ENCODE measurements at places on chromosomes 3 and 15.

- no peak for DNase-seq
Observed at GRCh38 chr3:180932819-180933218, 20.3 kb downstream of the FXR1 start.

DNA sequence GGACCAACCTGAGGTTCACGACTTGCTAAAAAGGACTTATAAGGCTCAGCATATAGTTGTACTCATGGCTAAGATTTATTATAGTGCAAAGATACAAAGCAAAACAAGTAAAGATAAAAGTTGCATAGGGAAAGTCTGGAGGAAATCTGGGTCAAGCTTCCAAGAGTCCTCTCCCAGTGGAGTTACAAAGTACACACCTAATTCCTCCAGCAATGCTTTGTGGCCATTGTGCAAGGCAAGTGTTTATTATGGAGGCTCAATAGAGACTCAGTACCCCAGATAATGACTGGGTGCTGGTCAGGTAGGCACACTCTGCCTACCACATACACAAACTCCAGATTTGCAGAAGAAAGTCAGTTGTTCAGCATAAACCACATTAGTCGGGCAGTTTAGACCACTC is 22.9 kb downstream of the LNP1 start:
- no peak for DNase-seq

GRCh38 chr3:197593046-197593380 is 37.2 kb upstream of the BDH1 start:
- no peak for DNase-seq

DNA sequence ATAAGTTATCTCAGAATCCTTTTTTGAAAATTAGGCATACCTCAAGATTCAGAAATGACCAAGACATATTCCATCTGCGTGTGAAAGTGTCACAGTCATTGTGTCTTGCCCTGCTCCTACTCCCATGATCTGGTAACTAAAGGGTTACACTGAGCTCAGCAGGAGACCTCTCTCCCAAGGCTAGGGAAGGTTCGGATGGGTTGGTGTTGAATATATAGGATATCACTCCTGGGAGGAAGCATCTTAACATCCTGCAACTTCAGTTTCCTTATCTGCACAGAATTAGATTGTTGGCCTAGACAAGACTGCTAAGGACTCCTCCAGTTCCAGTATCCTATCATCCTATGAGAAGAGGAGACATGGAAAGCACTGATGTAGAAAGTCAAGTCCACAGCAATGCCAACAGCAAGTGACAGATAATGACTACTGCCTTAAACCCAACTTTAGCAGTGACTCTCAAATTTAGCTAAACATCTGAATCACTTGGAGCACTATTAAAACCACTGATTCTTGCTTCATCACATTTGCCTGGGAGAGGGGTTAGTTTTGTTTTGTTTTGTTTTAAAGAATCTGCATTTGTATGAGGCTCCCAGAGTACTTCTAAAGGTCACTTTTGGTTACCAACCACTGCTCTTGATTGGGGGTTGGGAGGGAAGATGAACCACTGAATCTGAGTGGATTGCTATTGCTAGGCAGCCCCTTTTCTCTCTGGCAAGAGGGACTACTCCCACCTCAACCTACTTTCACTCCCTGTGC is 9.7 kb downstream of the ADAMTS9 start:
- DNase-seq = no peak

GRCh38 chr3:67534594-67534993 is 119.8 kb downstream of the SUCLG2 start:
- no peak for DNase-seq

GRCh38 chr15:36230776-36231175 is 348.6 kb upstream of the CDIN1 start:
- DNase-seq = no peak

GRCh38 chr3:13258280-13258679 is 161.8 kb downstream of the NUP210 start:
- DNase-seq = no peak

DNA sequence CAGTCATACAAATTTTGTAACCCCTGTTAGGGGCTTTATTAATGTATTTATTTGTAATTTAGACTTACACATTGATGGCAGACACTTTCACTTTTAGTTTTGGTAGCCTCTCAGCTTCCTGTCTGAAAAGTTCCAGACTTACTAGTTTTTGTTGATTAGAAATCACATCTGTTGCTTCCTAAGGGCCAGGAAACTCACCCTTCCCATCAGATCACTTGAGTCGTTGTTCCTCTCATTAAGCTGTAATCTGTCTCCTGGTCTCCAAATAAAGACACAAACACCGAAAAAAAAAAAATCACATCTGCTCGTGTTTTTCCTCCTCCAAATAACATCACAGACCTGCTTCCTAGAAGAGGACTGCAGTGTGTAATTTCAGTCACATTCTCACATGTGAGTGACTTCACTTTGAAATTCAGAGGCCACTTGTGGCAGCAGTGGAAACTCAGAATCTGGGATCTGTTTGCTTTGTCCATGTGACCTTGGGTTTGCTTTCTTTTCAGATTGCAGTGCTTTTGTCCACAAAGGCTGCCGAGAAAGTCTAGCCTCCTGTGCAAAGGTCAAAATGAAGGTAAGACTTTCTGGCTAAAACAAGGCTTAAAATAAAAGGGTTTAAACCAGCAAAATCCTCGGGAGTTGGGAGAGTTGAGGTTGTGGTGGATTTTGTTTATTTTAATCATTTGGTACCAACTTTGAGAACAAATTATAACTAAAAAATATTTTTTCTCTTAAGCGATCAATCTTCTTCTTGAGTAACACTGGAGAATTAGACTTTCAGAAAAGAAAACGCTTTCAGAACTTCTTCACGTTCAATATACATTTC is 87.0 kb downstream of the KLHL25 start:
- DNase-seq = no peak

DNA sequence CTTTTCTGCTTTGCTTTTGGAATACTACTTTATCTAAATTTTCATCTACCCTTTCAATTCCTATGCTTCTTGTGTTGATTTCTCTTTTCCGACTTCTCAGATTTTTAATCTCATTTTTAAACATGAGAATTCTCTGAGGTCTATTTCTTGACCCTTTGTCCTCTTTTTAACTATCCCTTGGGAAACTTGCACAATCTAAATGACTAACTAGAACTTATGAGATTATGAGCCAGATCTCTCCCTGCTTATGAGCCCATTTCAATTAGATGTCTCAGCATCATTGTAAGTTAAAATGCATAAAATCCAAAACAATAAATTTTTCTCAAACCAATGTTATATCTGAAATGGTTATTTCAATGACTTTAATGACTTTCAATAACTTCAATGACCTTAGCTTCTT is 296.9 kb upstream of the AGTR1 start:
- DNase-seq = no peak

GRCh38 chr15:66287461-66288057 is 5.8 kb upstream of the DIS3L start:
- no peak for DNase-seq

- no peak for DNase-seq
Observed at GRCh38 chr3:195052939-195053338, 218.0 kb downstream of the XXYLT1 start.

DNA sequence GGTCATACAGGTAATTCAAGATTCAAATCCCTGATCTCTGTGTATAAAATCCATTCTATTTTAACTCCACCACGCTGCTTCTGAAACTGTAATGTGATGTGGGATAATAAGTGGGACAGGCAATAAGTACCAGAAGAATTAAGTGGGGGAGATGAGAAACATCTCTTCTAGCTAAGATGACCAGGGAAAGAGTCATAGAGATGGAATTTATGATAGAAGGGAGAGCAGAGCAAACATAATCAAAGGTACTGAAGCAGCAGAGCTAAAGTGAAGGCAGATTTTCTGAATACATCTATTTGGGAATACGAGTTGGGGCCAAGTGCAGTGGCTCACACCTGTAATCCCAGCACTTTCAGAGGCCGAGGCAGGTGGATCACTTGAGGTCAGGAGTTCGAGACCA is 4.9 kb downstream of the MRPL47 start:
- no peak for DNase-seq

DNA sequence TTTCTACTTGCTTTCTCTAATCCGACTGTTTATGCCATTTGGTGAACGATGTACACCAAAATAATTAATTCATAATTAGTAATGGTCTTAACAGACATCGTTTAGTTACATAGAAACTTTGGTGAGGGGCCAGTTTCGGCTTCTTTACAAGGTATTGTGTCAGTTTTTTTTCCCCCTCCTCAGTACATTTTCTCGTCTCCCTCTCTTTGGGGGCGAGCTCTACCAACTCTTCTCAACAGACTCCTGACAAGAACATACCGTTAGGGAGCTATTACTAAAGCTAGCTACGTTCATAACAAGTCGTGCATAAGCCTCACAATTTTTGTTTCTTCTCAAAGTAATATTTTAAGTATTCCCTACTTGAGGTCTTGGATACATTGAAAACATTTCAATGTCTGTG is 1.4 kb downstream of the U2SURP start:
- no peak for DNase-seq

GRCh38 chr3:149007567-149008257 is 16.4 kb downstream of the GYG1 start:
- DNase-seq = no peak

DNA sequence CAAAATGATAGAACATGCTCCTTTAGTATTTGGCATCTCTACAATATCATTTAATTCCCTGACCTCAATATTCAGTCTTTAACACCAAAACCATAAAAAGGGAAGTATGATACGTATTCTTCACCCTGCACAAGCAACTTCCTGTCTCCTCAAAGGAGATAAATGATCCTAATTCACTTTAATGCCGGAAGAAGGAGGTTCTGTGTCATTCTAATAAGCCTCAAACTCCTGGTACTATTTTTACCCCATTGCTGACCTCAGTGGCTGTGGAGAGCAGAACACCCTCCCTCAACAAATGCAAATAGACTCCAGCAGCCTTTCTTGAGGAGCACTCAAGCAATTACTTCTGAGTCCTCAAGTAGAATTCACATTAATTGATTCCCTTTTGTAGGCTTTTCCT is 173.3 kb downstream of the TMEM108 start:
- no peak for DNase-seq

- DNase-seq = no peak
Observed at GRCh38 chr3:171972871-171973348, 66.5 kb upstream of the FNDC3B start.

- no peak for DNase-seq
Observed at GRCh38 chr3:355622-356021, 159.1 kb downstream of the CHL1 start.

DNA sequence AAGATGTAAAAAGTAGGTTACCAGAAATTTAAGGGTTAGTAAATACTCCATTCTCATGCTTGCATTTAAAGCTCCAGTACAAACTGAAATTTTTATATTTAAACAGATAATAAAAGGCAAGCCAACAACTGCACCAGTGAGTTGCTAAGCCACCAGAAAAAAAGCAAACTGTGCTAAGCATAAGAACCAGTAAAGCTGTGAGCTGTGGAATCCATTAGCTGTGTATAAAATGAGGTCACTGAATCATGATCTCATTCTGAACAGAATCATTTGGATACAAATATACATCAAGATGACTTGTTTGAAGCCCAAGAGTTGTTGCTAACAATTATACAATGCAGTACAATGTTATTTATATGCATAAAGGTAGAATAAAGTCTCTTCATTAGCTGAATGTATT is 1312.2 kb downstream of the SI start:
- no peak for DNase-seq

- DNase-seq = no peak
Observed at GRCh38 chr3:183369117-183369516, 59.3 kb downstream of the MCF2L2 start.

DNA sequence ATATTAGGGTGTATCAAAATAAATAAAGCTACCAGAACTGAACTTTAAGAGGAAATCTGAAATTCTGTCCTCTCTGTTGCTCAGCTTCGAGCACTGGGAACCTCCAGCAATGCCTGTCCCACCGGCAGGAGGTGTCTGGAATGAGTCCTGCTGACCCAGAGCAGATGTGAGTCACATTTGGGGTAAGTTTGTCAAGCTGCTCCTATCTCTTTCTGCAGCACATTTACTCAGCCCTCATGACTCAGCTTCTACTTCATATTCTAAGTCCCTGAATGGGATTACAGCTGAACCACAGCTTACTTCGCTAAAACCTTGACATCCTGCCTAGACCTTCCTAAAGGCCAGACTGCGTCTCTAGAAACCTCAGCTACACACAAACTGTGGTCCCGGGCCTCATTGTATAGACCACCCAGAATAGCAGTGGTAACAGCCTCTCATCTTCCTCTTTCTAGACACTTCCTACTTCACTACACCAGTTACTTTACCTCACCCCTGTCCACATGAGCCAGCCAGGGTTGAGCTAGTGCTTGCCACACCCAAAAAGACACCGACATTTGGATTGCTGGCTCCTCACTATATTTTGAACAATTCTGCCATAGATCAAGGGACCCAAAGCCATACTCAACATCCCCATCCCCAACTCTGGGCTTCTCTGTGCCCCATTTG is 109.6 kb upstream of the TMCO5A start:
- no peak for DNase-seq

GRCh38 chr15:58046467-58046866 is 19.0 kb downstream of the ALDH1A2 start:
- DNase-seq = no peak

- no peak for DNase-seq
Observed at GRCh38 chr15:59168536-59168935, 38.1 kb upstream of the LDHAL6B start.

GRCh38 chr15:62407216-62407615 is 242.1 kb upstream of the C2CD4B start:
- DNase-seq = no peak

DNA sequence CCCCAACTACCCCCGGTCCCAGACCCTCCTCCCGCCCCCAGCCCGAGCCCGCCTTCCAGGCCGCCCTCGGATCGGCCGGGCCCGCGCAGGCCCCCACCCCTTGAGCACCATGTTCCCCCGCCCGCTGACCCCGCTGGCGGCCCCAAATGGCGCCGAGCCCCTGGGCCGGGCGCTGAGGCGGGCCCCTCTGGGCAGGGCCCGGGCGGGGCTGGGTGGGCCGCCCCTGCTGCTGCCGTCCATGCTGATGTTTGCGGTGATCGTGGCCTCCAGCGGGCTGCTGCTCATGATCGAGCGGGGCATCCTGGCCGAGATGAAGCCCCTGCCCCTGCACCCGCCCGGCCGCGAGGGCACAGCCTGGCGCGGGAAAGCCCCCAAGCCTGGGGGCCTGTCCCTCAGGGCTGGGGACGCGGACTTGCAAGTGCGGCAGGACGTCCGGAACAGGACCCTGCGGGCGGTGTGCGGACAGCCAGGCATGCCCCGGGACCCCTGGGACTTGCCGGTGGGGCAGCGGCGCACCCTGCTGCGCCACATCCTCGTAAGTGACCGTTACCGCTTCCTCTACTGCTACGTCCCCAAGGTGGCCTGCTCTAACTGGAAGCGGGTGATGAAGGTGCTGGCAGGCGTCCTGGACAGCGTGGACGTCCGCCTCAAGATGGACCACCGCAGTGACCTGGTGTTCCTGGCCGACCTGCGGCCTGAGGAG is 472 bp downstream of the CHST14 start:
- peak; percentile 72 for DNase-seq

GRCh38 chr3:126126811-126127431 is 43.0 kb upstream of the SLC41A3 start:
- DNase-seq = peak; percentile 35

- DNase-seq = no peak
Observed at GRCh38 chr3:112476346-112476745, 22.9 kb downstream of the BTLA start.

DNA sequence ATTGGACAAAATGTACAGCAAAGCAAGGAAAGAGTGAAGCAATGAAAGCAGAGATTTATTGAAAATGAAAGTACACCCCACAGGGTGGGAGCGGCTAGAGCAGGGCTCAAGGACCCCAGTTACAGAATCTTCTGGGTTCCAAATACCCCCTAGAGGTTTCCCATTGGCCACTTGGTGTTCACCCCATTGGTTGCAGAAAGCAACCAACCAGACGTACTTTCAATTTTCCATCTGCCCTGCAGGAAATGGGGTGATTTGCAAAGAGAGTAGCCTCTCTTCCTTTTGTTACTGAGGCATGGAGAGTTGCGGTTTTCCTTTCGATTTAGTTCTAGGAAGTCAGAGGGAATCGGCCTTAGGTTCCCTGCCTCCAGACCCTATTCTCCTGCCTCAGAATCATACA is 2.4 kb downstream of the PML start:
- DNase-seq = no peak
